ENCODE measurements at places on chromosomes 2 and 18.

- DNase-seq: no peak
Observed at GRCh38 chr18:67417864-67418523, 98.5 kb downstream of the DSEL start.

GRCh38 chr18:76356666-76357065 is 138.4 kb downstream of the ZNF516 start:
- DNase-seq: no peak

- DNase-seq: no peak
Observed at GRCh38 chr18:75483662-75484061, 56.2 kb upstream of the SMIM21 start.

- no peak for DNase-seq
Observed at GRCh38 chr2:233756429-233757081, 3.5 kb upstream of the UGT1A1 start.

DNA sequence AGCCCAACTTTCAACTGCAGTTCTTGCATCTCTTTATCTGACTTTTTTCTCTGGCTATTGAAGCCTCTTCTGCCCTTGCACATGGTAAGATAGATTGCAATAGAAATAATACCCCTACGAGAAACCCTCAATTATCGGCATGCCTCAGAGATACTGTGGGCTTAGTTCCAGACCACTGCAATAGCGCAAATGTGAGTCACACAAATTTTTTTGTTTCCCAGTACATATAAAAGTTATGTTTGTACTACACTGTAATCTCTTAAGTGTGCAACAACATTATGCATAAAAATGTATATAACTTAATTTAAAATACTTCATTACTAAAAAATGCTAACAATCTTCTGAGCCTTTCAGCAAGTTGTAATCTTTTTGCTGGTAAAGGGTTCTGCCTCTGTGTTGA is 124.7 kb downstream of the PDE1A start:
- DNase-seq: no peak

DNA sequence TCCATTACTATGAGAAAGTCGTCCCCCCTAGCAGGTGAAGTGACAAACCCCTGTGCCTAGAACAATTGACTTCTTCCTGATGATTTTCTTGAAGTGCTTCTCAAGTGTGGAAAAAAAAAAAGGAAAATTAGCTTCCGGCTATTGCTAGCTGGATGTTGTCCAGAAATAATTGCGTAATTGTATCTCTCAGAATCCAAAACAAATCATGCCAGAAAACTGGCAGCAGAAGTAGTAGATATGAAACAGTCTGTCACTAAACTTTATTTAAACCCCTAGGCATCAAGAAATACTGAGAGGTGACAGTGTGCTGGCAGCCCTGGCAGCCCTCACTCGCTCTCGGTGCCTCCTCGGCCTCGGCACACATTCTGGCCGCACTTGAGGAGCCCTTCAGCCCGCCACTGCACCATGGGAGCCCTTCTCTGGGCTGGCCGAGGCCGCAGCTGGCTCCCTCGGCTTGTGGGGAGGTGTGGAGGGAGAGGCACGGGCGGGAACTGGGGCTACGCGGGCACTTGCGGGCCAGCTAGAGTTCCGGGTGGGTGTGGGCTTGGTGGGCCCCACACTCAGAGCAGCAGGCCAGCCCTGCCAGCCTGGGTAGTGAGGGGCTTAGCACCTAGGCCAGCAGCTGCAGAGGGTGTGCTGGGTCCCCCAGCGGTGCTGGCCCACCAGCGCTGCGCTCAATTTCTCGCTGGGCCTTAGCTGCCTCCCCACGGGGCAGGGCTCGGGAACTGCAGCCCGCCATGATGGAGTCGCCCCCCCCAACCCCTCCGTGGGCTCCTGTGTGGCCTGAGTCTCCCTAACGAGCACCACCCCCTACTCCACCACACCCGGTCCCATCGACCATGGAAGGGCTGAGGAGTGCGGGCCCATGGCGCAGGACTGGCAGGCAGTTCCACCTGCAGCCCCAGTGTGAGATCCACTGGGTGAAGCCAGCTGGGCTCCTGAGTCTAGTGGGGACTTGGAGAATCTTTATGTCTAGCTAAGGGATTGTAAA is 80.5 kb upstream of the ABCA12 start:
- DNase-seq: no peak

GRCh38 chr2:73944714-73945113 is 18.0 kb downstream of the DGUOK start:
- DNase-seq: no peak

DNA sequence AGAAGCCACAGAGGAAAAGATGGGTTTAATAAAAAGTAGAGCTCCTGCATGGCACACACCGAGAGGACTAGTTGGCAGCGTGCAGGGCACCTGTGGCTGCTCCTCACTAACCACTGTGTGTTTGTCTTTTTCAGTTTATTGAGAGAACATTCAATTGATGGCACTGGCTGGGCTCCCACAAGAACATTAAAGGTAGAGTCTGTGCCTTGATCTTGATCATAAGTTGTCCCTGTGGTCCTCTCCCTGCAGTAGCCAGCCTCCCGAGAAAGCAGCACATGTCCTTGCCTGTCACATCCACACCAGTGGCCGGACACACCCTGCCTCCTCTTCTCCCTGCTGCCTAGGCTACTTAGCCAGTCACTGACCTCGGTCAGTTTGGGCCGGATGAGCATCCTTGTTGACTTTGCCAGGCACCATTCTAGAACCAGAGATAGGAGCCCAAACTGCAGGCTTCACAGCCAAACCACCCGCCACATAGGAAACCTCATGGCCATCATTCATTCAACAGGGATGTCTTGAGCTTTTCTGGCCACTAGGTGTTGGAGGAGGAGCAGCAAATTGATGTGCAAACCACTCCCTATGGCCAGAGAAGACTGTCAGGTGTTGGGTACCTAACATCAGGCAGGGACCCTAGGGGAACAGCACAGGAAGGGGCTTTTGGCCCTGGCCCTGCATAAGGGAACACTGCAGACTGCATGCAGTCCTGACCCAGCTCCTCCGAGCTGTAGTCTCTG is 30.2 kb upstream of the SCLY start:
- no peak for DNase-seq

DNA sequence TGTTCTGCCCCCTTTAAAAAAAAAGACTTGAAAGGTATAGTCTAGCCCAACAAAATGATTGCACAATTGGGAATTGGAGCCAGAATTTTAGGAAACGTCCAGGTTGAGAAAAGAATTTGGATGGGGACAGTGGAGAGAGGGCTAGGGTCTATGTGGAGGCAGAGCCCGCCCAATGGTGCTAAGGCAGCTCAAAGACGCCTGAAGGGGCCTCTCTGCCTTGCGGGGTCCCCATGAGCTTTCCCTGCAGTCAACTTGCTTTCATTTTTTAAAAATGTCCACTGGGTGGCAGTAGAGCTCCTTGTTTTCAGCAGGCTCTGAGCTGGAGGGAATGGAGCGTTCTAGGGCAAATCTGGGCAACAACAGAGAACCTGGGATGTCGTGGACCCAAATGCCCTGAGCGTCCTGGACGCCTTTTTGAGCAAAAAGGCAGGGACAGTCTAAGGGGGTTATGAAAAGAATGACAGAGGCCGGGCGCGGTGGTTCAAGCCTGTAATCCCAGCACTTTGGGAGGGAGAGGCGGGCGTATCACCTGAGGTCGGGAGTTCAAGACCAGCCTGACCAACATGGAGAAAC is 40.2 kb upstream of the ITM2C start:
- no peak for DNase-seq

- no peak for DNase-seq
Observed at GRCh38 chr18:44636241-44636640, 44.4 kb upstream of the SETBP1 start.

DNA sequence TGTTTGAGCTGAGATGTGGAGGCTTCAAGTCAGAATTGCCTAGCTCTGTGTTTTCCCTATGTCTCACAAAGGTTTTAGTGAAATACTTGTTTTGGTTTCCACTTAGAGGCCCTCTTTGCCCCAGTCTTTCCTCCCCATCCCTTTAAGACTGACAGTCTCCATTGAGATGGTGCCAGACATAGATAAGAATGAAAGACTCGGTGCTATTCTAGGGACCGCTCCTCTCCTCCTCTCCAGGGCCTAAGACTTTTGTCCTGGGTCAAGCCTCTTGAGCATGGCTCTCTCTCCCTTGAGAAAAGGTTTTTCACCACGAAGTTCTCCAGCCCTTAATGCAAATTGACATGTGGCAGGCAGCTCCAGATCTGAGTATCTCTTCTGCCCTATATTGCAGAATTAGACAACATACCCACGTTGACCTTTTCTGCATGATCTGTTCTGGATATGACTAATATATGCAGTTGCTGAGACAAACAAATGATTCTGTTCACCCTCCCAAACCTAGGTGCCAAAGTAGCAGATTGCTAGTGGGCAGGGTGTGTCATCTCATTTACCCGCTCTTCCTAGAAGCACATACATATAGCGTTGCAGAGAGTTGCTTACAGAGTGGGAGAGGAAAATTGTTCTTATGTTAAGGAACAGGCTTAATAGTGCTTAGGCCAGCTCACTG is 47.5 kb upstream of the ACSL3 start:
- no peak for DNase-seq

DNA sequence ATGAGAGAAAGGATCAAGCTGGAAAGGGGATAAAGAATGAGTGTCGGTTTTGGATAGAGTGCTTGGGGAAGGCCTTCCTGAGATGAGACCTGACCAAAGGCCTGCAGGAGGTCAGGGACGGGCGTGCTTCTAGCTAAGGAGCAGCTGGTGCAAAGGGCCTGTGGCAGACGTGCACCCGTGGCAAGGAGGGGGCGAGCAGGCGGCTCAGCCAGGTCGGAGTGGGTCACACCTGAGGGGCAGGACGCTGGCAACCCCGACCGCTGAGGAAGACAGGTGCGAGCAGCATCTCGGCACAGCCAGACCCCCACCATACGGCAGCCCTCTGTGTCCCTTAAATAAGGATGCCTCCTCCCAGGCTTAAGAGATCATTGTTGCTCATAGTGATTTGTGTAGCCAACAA is 48.1 kb downstream of the ODC1 start:
- DNase-seq: no peak

DNA sequence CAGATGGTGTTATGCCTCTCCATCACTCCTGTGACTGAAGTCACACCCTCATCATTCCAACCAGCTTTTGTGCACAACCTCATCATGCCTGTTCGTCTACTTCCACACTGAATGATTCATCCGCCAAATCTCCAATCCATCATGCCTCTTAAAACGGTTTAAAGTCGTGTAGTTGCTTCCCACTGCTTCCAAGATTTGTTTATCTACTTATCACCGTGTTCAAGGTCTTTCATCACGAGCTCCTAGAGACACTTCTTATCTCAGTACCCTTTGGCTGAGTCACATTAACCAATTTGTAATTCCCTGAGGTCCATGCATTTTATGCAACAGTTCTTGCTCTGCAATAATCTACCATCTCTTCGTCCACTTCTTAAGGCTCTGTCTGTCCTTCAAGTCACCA is 592.3 kb upstream of the ID2 start:
- DNase-seq: no peak

- DNase-seq: no peak
Observed at GRCh38 chr2:85737481-85737880, 16.3 kb upstream of the ATOH8 start.

DNA sequence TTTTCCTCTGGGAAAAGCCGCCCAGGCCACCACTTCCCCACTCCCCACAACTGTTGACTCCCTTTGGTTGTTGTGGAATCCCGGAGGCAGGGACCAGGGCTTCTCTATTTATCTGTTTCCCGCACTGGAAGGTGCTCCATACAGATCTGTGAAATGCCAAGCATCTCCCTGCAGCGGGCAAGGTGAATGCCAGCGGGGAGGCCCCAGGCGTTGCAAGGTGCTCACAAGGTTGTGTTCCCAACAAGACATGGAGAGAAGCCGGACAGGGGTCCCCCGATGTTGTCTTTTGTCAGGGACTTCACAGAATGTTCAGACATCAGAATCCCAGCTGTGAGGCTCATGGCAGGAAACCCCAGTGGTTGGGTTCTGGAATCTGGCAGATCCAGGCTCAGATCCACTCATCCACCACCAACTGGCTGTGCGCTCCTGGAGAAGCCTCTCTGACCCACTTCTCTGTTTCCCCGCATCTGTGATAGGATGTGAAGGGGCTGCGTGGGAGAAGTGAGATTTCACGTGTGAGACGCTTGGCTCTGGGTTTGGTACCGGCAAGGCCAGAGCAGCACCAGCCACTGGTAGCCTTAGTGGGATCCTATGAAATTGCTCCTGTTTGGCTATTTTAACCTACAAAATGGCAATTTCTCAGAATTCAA is 8.6 kb upstream of the NEU2 start:
- no peak for DNase-seq

DNA sequence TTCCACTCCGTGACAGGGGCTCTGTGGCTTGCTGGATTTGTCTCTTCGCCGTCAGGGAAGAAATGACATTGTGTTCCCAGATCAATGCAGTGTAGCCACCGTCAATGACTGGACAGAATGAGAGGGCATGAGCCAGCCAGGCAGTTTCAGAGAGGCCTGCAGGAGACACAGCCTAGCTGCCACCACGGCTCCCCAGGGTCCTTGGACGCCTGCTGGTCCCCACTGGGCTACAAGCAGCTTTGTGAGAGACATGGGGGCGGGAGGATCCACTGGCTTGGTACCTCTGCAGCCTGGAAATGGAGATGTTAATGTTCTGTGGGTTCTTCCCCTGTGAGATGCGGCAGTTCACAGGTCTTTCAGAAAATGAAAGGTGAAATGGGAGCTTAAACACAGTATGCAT is 12.1 kb upstream of the AMER3 start:
- no peak for DNase-seq

- no peak for DNase-seq
Observed at GRCh38 chr2:241479026-241479898, 29.1 kb downstream of the STK25 start.

Measured in stimulated activated CD4-positive, alpha-beta T cell treated with anti-CD3 and anti-CD28 coated beads, Interleukin-1b, Interleukin-23, amount 100 ng/mL, for 1 hour (primary cell).